Stimulated activated CD4-positive, alpha-beta T cell treated with anti-CD3 and anti-CD28 coated beads, Interleukin-15, amount 100 ng/mL, for 1 hour (primary cell): ENCODE measurements at places on chromosomes 6 and 20.

DNA sequence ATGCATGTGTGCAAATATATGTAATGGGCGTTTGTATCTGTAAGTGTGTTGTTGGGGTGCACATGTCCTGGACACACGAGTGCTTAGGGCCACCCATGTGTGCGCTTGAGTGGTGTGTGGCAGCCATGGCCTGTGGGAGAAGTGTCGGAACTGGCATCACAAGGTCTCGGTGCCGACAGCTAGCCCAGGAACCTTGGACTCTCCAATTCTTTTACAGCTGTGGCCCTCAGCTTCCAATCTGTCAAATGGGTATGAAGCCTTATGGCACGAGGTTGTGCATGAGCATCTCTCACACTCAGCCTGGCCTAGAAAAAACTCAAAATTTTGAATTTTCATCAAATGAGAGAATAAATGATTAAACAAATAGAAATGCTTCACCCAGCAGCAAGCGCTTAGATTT lies 42.0 kb downstream of the SPDEF start:
- DNase-seq = no peak

DNA sequence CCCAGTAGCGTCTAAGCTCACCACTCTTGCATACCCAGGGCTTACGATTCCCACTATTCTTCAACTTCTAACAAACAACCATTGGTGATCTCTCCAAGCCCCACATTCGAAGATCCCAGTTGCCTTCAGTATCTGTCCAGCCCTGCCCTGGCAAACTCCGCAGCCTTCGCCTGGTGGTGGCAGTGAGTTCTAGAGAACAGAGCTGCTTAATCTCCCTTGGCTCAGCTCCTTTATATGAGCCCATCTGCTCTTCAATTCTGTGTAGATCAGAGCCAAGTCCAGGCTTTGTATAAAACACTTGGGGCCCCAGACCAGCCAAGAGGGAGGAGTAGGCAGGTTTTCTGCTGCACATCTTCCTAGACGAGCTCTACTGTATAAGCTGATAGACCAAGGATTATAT lies 193.3 kb downstream of the PHACTR1 start:
- no peak for DNase-seq

GRCh38 chr6:170345662-170346061 lies 39.1 kb downstream of the FAM120B start:
- no peak for DNase-seq

DNA sequence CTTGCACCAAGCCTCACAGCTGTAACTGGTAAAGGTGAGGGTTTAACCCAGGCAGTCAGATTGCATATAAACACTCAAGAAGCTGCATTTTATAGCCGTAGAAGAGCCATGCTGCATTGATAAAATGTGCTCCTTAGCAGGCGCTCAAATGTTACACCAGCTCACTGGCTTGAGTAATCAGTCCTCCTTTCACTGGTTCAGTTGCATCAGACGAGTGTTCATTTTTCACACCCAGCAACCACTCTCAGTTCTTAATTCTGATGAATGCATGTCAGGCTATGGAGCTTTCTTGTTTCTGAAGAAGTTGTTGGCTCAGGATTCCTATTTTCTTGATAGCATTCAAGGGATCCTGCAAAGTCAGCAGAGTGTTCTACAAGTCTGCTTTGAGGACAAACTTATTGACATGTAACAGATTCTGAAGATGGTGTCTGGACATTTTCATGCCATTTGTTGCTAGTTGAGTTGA lies 198.3 kb downstream of the PLCB1 start:
- no peak for DNase-seq

DNA sequence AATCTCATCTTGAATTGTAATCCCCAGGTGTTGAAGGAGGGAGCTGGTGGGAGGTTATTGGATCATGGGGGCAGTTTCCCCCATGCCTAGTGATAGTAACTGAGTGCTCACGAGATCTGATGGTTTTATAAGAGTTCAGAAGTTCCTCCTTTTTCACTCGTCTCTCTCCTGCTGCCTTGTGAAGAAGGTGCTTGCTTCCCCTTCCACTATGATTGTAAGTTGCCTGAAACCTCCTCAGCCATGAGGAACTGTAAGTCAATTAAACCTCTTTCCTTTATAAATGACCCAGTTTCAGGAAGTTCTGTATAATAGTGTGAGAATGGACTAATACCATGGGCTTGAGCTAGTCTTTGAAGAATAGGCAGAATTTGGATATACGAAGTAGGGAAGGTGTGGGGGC lies 113.9 kb downstream of the RIN2 start:
- DNase-seq = no peak

- DNase-seq = no peak
These were observed 121.2 kb upstream of the LAMP5 start for GRCh38 chr20:9392892-9393857.

DNA sequence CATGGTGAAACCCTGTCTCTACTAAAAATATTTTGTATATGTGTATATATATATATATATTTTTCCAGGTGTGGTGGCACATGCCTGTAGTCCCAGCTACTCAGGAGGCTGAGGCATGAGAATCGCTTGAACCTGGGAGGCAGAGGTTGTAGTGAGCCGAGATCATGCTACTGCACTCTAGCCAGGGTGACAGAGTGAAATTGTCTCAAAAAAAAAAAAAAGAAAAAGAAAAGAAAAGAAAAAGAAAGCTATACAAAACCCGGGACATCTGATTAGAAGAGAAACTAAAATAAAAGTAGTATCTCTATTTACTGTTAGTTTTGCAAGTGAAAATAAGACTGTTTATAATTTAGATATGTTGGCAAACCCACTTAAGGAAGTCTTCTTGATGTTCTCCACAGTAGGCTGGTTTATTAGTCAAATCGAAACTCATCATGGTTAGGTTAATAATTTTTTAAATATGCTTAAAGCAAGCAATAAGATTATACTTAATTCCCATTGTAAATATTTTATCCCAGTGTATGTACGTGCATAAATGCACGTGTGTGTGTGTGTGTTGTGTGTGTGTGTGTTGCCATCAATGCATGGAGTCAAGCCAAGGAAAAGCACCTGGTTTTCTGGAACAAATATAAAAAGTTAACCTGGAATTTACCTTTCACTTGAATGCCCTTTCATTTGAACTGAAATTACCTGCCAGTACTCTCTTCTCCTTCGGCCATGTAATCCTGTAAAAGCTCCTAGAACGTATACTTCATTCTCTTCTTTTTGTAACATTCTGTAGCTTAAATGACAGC lies 7.1 kb downstream of the VNN2 start:
- no peak for DNase-seq

DNA sequence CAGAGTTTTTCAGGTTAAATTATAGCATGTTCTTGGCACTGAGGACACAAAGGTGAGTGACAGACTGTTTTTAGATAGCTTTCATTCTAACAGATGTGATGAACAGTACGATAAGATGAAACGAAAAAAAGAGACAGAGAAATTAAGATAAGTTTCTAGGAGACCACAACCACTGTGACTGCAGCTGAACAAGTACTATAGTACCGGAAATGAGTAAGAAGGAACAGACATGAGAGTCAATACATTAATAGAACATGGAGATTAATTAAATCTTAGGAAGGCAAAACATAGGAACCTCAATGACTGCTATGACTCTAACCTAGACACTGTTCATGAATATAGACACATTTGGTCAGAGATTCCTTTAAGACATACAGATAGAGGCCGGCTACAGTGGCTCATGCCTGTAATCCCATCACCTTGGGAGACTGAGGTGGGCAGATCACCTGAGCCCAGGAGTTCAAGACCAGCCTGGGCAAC lies 40.2 kb downstream of the HBS1L start:
- no peak for DNase-seq

- DNase-seq = no peak
These were observed 132.6 kb upstream of the MTHFD1L start for GRCh38 chr6:150732765-150733539.

DNA sequence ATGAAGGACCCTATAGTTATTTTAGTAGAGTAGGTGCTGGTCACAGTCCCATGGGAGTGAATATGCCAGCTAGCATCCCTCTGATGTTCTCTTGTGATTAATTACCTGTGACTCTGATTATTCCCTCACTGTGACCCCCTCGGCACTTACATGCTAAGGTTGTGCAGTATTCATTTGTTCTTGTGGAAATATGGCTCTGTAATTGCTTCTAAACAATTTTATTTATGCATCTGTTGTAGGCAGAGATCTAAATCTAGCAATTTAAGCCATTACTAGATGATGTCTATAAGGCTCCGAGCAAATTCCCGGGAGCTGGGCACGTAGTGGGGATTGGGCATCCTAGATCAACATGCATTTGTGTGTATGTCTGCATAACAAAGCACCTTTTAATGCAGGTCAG lies 961.7 kb downstream of the KIF16B start:
- DNase-seq = no peak

- no peak for DNase-seq
These were observed 55.3 kb downstream of the DLL1 start for GRCh38 chr6:170235391-170236125.

GRCh38 chr6:167904791-167905190 lies 78.1 kb downstream of the AFDN start:
- no peak for DNase-seq

- no peak for DNase-seq
These were observed 9.3 kb downstream of the MAP3K5 start for GRCh38 chr6:136783021-136783420.

- no peak for DNase-seq
These were observed 85.8 kb upstream of the AHI1 start for GRCh38 chr6:135583256-135583761.

GRCh38 chr20:39773380-39774000 lies 811.3 kb downstream of the DHX35 start:
- no peak for DNase-seq

GRCh38 chr6:36660771-36661471 lies 17.6 kb upstream of the CDKN1A start:
- DNase-seq = no peak

GRCh38 chr6:75932067-75932466 lies 140.4 kb downstream of the IMPG1 start:
- DNase-seq = no peak

- no peak for DNase-seq
These were observed 103.2 kb upstream of the TIAM2 start for GRCh38 chr6:154891901-154892300.

DNA sequence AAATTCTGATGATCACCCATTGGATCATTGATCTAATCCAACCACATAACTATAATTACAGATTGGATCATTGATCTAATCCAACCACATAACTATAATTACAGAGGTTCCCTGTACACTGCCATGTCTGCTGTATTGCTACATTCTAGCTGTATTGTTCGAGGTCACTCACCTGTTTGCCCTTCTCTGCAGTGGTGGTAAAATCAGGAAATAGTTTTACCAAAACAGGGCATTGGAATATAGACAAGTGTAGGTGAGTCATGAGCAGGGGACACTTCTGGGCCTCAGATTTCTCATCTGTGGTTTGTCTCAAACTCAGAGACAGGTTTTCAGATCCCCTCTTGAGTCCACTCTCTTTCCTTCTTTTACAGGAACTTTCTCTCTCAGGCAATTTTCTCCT lies 9.0 kb upstream of the AFDN start:
- DNase-seq = no peak

DNA sequence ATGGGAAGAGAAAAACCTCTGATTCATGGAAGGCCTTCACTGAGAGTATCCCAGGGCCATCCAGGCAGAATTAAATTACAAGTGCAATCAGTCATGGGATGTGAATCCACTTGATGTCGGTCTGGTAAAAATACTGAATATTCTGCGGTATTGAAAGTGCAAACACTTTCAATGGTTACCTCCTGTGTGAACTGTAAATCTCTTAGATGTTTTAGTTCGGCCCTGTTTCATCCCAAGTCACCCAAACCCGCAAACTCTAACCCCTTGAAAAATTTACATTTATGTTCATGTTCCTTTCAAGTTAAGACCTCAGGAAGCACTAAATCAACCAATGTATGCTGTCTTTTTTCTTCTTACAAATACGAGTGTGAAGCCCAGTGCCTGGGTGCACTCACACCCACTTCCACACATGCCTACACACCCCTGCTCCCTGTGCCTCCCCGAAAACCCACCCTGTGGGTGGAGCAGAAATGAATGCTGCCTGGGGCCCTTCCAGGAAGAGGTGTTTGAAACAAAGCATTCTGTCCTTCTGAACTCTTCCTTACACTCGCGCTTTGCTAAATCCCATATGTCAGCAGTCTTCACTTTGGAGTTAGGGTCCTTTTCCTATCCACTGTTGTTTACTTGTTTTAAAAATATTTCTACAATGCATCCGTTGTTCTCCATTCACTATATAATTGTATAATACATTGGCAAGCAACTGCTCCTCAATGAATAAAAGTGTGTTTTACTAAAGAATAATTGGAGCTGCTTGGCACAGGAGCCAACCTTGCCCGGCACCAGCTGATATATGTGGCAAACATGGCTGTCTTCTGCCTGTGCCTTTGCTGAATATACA lies 62.7 kb downstream of the FYN start:
- DNase-seq = no peak

GRCh38 chr6:44734886-44735629 lies 347.6 kb downstream of the CDC5L start:
- no peak for DNase-seq

DNA sequence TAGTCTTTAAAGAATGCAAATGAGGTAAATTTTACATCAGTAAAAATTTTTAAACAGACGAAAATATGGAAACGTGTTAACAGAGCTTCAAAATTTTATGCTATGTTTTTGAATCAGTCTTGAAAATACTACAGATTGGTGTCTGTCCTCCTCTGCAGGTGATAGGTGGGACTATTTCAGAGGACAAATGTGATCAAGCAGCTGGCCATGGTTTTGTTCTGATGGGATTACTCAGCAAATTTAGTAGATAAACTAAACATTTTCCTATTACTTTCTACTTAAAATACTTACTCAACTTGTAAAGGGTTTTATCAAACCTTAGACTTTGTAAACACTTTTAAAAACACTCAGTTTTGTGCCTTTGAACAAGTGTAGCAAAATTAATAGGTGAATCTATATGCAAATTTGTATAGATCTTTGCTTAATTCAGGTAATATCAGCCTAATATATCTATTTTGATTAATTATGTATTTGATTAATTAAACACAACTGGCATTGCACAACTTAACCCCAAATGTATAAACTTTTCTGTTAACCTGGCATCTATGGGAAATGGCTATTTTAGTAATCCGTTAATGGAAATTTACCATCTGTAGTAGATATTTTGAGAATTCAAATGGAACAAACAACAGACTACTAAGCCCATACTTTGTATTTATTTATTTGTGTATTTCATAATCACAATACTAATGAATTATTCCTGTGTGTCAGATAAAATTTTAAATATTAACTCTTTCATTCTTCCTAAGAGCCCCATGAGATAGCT lies 22.5 kb downstream of the ADGRB3 start:
- DNase-seq = no peak

DNA sequence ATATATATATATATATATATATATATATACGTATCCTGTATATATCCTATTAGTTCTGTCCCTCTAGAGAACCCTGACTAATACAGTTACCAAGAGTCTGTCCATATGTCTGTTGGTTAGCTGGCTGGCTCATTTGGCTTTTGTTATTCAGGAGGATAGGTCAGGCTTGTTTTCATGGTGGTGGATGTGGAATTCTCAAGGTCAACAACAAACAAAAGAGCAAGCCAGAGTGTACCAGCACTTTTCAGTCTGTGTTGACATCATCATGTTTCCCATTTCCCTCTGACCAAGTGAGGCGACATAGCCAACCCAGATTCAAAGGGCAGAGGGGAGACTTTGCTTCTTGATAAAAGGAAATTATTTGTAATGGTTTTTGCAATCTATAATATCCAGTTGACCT lies 88.5 kb upstream of the PTCHD4 start:
- no peak for DNase-seq

- DNase-seq = no peak
These were observed 3.0 kb upstream of the CRIP3 start for GRCh38 chr6:43311666-43312065.

GRCh38 chr20:44065401-44066340 lies 121.3 kb downstream of the JPH2 start:
- DNase-seq = no peak
